Activated effector memory CD4-positive, alpha-beta T cell treated with Interleukin-2 at 50 U/mL for 16 hours (primary cell): ENCODE measurements at places on chromosomes 11 and 22.

GRCh38 chr11:62108017-62108750 lies 15.6 kb upstream of the INCENP start:
- DNase-seq, result no peak

DNA sequence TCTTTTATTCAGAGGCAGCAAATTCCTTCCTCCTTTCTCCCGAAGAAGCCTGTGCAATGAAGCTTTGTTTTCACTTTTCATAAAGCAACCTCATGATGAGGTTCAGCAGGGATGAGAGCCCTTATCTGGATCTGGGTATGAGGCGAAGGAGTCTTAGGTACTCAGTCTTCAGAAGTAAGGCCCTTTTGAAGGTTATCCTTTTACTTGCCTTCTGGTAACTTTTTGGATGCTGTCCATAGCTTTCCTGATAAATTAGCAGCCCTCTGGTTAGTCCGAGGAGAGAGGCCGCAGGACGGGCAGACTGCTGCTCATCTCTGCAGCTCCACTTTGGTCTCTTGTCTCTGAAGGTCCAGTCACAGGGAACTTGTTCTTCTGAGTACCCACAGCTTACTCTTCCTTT lies 1.1 kb downstream of the TRIM22 start:
- no peak for DNase-seq

DNA sequence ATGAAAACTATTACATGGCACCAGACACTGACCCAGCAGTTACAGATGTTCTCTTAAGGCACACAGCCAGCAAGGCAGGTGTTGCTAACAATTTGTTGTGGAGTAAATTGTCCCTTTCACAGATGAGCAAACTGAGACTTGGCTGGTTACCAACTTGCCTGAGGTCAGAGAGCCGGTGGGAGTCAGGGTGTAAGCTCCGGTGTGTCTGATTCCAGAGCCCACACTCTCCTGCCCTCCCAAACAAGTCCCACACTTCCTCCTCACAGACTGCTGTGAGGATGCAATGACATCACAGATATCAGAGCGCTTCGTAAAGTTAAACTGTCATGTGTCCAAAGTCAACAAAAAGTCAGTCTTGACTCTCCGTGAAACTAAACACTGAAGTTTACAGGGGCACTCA lies 12.5 kb downstream of the GDPD5 start:
- no peak for DNase-seq

DNA sequence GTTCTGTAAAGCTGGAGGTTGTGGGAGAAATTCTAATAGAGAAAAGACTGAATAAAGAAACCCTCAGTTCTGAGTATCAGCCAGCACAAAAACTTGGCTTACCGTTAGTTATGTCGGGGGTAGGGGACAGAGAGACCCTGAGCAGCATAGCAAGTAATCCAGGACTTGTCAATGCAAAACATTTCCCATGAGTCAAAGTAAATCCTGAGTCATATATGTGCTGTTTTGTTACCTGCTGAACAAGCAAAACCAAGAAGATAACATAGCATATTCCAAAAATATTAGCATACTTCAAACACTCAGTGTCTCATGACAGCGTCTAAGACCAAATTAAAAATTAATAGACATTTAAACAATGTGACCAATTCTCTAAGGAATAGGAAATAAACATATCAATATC lies 75.1 kb upstream of the LUZP2 start:
- DNase-seq, result no peak

DNA sequence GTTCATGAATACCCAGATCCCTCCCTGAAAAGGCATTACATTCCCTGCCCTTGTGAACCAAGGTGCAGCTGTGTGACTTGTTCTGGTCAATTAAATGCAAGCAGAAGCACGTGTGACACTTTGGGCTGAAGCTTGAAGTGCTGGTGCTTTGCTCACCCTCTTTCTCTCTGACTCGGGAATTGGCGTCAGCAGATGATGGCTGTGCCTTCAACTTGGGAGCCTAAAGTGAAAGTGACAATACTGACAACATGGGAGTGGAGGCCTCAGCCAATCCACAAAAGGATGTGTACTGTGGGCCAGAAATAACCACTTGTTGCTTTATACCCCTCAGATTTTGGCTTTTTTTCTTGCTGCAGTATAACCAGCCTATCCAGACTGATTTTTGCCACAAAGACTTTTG lies 148.3 kb upstream of the THY1 start:
- DNase-seq, result no peak

GRCh38 chr11:16921019-16921418 lies 93.2 kb downstream of the PLEKHA7 start:
- no peak for DNase-seq

DNA sequence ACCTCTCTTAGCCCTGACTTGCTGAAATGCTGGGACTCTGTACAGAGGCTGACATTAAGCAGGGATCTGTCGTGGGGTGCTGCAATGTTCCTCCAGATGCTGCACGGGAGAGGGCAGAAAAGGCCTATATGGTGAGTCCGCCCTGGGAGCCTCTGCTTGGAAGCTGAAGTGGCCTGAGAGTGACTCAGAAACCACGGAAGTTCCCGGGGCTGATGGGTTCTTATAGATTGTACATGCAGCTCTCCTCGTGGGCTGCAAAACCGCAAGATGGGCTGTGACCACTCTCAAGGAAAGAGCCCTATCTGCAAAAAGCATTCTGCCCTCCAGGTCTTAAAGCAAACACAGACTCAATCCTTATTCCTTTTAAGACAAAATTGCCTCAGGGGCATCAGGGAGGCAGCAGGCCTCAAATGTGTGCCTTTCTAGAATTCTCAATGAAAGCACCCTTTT lies 5.8 kb upstream of the SLC43A3 start:
- no peak for DNase-seq

- DNase-seq, result no peak
Observed at GRCh38 chr11:65100674-65101350, 4.8 kb downstream of the VPS51 start.

DNA sequence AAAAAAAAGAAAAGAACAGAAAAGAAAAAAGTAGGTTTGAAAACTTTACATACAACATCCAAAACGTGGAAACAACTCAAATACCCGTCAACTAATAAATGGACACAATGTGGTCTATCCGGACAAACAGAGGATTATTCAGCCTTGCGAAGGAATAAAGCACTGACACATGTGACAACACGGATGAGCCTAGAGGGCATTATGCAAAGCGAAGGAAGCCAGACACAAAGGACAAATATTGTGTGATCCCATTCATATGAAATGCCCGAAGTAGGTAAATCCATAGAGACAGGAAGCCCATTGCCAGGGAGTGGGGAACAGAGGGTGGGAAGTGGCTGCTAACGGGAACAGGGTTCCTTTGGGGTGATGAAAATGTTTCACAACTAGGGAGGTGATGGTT lies 11.8 kb downstream of the RFPL1 start:
- no peak for DNase-seq

DNA sequence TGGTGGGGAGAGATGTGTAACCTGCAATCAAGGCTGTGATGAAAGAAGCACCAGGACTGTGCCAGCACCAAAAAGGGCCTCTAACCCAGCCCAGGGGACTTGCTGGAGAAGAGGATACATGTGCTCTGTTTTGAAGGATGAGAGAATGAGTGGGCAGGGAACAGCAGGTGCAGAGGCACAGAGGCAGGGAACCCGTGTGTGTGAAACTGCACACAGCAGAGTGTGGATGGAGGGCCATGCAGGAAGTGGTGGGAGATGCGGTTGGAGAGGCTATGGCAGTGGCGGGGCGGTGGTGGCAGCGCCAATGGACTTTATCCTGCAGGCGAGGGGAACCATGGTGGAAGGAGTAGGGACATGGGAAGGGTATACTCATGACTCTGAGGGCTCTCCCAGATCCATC lies 25.2 kb upstream of the LRRC32 start:
- DNase-seq, result no peak

GRCh38 chr11:94767701-94768601 lies at the start of gene AMOTL1:
AMOTL1 (plus strand) TSS chr11:94768356; CDS start chr11:94768512, 156 bp downstream.
- no peak for DNase-seq

DNA sequence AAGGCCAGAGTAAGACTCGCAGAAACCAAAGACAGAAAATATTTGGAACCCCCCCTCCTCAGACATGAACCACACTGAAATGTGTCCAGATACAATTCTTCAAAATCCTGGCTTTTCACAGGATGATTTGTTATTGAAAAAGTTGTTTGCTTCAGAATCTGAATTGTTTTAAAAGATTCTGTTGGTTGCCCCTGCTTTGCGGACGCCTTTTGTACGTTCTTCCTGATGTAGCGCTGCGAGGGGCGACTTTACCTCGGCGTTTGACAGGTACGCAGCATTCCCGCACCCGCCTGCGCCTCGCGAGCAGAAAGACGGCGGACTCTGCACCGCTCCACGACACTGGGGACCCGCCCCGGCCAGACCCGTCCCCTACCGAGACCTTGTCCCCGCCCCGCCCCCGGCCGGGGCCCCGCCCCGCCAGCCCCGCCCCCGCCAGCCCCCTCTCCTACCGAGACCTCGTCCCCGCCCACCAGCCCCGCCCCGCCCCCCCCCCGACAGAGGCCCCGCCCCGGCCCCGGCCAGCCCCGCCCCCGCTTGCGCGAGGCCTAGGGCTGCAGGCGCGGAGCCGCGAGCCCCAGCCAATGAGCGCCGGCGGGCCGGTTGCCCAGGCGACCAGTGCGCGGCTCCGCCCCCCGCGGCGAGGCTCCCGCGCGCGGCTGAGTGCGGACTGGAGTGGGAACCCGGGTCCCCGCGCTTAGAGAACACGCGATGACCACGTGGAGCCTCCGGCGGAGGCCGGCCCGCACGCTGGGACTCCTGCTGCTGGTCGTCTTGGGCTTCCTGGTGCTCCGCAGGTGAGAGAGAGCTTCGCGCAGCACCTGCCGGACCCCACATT lies at the start of gene GLB1L2:
TSS of gene GLB1L2 (plus strand) at position 635 of the 835 bp plus-strand sequence. CDS start at position 709, 74 bp downstream.
- peak; percentile 75 for DNase-seq

GRCh38 chr22:48702573-48703264 lies 1125.0 kb downstream of the BRD1 start:
- DNase-seq, result no peak
